ENCODE measurements at places on chromosomes 2 and 18. TPM values are rescaled to one million over a fixed set of nuclear protein-coding genes. Genes with fewer than 3 reads are reported as not detected.

Gene CNDP1
- not detected for total RNA-seq

Gene CXCR1
- total RNA-seq = not detected

Gene ARHGAP25
- total RNA-seq = not detected

Gene CASP10
- total RNA-seq = 16.5 TPM

Gene MRO
- not detected for total RNA-seq

Gene PARD3B
- total RNA-seq = 15.9 TPM

Gene CABYR
- total RNA-seq = not detected

Gene STK39
- 30.9 TPM for total RNA-seq

- DNase-seq = peak; percentile 36
Measured at GRCh38 chr2:207041279-207041678, 102.0 kb downstream of the CPO start.

- no peak for DNase-seq
Measured at GRCh38 chr2:32904751-32905150, 42.0 kb upstream of the LTBP1 start.

DNA sequence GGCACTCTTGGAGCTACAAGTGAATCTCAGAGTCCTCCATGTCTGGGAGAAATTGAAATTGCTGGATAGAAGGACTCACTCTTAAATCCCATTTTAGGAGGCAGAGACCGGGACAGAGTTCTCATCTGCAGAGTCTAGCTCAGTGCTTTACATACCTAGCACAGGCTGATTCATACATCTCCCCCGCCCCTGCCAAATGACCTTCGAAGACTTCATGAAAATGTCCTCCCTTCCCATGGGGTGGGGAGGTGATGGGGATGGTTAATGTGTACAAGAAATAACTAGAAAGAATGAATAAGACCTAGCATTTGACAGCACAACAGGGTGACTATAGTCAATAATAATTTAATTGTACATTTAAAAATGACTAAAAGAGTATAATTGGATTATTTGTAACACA is 8.2 kb upstream of the SERPINB5 start:
- no peak for DNase-seq

GRCh38 chr2:187424146-187424545 is 23.9 kb downstream of the CALCRL start:
- DNase-seq = no peak

DNA sequence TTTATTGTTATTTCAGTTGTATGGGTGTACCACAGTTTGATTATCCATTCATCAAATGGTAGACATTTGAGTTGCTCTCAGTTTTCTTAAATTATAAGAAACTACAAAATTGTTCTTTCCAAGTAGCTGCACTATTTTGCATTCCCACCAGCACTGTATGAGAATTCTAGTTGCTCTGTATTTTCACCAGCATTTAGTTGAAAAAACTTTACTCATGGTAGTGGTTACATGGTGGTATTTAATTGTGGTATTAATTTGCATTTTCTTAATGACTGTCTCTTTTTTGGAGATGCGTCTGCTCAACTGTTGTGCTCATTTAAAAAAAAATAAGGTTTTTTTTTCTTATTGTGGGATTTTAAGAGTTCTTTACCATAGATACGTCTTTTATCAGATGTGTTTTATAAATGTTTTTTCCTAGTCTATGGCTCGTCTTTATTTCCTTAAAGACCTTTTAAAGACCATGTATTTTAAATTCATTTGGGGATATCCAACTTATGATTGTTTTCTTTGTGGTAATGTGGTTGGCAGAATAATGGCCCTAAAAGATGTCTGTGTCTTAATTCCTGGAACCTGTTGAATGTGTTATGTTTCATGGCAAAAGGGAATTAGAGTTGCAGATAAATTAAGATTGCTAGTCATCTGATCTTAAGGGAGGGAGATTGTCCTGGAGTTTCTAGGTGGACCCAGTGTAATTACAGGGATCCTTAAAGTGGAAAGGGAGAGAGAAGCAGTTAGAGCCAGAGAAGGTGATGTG is 37.4 kb downstream of the UBE2F start:
- no peak for DNase-seq

GRCh38 chr2:68225119-68225632 is 27.2 kb downstream of the PPP3R1 start:
- DNase-seq = peak; percentile 31

DNA sequence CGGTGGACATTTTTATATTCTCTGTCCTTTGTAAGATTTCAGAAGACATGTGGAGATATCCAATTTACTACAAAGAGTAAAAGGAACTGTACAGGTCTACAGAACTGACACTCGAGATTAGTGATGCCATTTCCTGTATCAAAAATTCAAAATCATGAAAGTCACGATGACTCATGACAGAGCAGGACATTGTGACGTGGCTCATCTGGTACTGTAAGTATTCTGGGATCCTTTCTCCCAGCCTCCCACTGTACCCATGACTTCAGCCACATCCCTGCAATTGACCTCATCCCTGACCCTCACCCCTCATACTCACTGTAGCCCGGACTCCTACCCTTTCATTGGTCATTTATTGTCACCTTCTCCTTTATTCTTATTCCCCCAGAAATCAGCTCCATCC is 736.5 kb downstream of the EPHA4 start:
- no peak for DNase-seq

DNA sequence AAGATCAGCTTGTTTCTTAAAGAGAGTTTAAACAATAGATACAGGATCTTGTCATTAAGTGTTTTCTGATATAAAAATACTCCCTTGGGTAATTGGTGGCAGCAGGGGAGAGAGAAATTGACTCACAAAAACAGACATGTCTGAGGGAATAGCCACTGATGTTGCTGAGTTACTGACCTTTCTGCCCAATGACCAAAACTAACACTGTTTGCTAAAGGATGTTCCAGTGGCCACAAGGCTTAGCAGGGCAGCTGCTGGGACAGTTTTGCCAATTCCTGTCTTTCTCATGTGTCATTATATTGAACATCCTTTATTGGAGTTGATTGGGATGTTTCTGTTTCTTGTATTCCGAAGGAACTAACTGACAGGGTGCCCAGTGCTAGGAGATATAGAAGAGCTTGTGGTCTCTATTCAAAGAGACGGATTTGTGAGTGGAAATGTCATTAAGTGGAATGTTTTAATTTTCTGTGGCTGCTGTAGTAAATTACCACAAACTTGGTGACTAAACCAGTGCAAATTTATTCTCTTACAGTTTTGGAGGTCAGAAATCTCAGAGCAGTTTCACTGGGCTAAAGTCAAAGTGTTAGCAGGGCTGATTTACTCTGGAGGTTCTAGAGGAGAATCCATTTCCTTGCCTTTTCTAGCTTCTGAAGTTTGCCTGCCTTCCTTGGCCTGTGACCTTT is 124.8 kb upstream of the RMDN2 start:
- DNase-seq = no peak

DNA sequence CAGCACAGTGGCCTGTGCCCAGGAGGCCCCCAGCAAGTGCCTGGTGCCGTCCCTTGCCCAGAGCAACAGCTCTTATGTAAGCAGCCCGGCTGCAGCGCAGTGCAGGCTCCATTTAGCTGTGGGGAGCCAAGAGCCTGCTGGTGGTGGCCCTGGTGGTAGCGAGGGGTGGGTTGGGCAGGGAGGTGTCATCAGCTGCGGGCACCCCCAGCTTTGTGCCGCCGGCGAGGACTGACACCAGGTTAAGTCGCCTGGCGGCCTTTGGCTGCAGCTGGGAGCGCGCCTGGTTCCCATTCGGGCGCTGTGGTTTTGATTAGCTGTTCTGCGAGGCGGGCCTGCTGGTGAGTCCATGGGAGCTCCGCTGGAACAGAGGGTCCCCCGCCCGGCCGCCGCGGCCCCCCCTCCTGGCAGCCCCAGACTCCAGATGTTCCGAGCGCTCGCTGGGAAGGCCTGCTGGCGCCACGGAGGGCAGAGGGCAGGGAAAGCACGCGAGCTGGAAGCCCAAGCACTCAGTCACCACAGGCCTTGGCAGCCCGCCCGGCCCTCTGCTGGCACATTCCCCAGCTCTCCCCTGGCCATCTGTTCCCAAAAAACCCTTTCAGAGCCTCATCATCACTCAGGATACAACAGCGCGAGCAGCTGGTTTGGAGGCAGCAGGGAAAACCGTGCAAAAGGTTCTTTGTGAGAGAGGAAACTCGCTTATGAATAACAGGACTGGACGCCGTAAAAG is 18.4 kb downstream of the ATOH8 start:
- peak; percentile 98 for DNase-seq

DNA sequence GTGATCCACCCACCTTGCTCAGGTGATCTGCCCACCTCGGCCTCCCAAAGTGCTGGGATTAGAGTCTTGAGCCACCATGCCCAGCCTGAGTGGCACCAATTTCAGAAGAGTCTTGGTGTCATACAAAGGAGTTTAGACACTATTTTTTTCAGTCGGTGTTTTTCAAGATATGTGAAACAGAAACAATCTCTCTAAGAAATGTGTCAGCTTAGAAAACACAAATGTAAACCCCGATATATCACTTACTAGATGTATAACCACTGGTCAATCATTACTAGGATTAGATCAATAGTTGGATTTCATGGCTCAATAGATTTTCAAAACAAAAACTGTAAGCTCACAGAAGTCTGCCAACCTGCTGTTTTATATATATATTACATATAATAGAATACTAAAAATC is 67.2 kb upstream of the FRZB start:
- DNase-seq = no peak

Data from stomach (tissue), 19 donors.